ENCODE measurements at places on chromosomes 16 and 17.
A peak's percentile ranks its signal among the peaks of the same experiment; 100 is the strongest.

- DNase-seq: no peak
Observed at GRCh38 chr16:64823481-64824075, 298.3 kb downstream of the CDH11 start.

GRCh38 chr17:34302636-34303035 is 16.6 kb upstream of the CCL8 start:
- DNase-seq: no peak

DNA sequence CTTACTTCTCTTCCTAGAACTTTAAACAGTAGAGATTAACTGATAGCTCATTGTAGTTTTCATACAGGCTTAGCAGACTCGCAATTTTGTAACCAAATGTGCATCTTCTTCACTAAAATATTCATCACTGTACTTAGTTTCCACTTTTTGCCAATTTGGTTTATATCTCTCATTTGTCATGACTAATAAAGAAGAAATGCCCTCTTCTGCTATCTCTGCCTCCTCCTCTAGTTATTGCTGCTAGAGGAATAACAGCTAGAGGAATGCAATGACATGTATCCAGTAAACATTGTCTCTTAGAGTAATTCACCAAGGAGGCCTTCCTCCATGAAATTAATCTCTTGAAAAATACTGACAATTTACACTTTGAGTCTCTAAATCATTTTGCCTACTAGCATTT is 115.5 kb upstream of the COX10 start:
- DNase-seq: peak; percentile 28

DNA sequence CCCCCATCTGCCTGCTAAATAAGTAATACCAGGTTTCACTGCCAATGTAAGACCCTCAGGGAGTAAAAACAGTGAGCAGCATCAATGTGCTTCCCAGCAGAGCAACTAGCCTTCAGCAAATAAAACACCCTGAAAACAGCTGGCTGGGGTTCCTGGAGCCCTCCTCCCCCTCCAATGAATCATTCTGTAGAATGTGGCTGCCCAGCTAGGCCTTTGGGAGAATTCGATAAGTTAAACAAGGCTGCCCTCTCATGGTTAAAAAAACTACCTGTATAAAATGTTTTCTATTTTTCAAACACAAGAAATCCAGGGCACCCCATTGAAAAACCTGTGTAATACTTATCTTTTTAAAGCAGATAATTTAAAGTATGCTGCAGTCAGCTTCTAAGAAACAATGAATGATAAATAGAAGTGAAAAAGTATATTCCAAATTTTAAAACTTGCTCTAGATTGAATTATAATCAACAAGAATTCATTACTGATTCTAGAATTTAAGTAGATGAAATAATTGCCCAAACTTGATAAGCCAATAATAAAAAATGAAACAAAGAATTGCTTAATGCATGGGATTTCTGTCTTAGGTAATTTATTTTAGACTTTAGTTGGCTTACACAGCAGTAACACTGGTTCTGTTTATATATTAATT is 9.4 kb upstream of the TOM1L1 start:
- DNase-seq: peak; percentile 76

- DNase-seq: no peak
Observed at GRCh38 chr17:48062273-48062672, 14.1 kb downstream of the NFE2L1 start.

GRCh38 chr17:7880076-7880868 is 8.3 kb upstream of the CHD3 start:
- no peak for DNase-seq

Data from fibroblast of pulmonary artery (primary cell).